Stimulated activated CD4-positive, alpha-beta T cell treated with anti-CD3 and anti-CD28 coated beads, Interleukin-2, amount 100 ng/mL, for 24 hours (primary cell): ENCODE measurements at places on chromosomes 4 and X.

DNA sequence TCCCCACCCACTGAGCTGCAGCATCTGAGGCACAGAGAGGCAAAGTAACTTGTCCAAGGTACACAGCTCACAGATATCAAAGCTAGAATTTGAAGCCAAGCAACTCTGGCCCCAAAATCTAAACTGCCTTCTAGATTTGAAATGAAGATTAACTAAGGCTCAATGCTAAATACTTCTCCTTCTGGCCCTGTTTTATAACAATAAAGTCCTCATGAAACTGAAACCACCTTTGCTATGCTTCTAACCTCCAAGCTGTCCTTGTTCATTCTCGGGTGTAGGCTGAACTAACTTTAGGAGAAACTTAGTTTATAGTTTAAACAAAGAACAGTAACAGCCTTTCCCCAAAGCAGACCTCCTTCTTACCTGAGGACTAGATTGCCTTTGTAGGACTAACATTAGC lies 93.6 kb downstream of the DCTD start:
- no peak for DNase-seq

- no peak for DNase-seq
These were observed 220.2 kb upstream of the UGT8 start for GRCh38 chr4:114378305-114378903.

DNA sequence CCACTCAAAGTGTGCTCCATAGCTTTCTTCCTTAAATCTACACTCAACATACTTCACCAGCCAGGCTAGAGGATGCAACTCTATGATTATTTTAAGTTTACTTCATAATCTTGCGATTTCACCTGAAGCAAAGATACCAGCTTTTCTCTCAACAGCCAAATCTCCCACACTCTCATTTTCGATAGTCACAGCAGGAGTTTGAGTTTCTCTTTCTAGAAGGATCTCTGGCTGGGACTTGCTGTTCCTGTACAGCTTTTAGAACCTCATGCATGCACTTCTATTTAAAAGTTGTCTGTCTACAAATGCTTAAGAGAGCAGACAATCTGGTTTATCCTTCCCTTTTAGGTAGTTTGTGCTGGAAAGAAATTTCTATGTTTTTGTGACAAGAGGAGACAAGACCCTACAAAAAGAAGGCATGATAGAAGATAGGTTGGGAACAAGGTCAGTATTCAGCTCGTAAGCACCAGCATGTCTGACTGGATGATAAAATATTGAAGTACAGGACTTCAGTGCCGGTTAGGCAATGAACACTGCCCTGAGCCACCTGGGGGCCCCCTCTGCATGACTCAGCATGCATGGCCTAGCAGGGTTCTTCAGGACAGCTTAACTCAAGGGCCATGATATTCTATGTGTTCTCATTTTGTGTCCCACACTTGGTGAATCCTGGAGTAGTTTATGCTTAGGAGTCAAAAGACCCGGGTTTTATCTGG lies 65.6 kb downstream of the ATXN3L start:
- no peak for DNase-seq

GRCh38 chr4:30753316-30753715 lies 33.1 kb downstream of the PCDH7 start:
- DNase-seq, result no peak

DNA sequence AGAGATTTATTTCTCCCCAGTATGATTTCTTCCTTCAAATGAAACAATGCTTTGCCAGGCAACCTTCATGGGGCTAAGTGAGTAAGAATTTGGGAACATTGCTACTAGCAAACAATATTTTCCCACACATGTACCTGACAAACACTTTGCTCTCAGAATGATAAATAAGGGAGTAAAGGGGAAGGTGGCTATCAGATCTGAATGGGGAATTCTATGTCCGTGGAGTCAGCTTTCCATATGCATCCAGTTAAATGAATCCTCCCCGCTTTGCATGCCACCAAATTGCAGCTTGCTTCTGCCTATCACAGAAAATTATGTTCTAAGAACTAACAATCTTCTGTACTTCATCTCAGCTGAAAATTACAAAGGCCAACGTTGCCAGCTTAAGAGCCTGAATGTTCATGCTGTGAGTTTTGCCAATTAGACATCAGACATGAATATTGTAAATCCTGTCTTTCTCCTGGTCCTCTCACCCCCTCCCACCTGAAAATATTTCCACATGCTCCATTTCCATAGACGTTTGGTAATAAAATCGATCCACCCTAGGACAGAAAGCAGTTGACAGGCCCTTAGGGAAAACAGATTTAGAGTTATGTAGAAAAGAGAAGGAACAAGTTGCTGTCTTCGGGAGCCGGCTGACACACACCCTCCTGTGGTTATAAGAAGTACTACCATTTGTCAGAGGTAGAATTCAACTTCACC lies 6.3 kb downstream of the MEPE start:
- no peak for DNase-seq

DNA sequence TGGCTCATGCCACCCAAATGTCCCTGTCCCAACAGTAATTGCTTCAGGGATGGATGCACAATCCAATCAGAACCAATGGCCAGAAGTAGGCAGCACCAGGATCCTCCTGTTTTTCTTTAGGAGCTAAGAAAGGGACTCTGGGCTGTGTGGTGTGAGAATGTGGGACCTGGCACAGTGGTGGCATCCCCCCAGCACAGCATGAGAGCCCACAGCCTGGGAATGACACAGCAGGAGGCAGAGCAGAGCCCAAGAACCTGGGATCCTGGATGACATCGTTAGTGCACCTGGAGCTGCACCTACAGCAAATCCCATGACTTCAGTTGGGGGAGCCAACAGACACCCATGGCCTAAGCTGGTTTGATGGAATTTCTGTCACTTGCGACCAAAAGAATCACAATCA lies 70.7 kb upstream of the C4orf50 start:
- no peak for DNase-seq
